ENCODE measurements at places on chromosomes 6 and 20.

DNA sequence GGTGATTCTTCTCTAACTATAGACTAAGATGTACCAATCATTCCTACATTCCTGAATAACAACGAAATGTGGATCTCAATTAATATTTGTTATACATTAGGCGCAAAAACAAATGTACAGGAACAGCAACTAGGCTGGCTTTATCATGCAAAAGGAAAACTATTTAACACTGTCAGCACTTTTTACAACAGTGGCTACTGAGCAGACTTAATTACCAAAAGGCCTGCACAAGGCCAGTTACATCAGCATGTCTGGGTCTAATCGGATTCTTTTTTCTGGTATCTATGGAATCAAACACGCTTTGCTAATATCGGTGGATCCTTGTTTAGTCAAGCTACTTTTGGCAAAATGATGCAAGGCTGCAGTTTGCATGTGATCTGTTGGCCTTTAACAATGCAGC, 176.5 kb downstream of the UBE3D start:
- no peak for DNase-seq

GRCh38 chr6:105785066-105785811, 300.9 kb upstream of the PRDM1 start:
- DNase-seq: no peak

DNA sequence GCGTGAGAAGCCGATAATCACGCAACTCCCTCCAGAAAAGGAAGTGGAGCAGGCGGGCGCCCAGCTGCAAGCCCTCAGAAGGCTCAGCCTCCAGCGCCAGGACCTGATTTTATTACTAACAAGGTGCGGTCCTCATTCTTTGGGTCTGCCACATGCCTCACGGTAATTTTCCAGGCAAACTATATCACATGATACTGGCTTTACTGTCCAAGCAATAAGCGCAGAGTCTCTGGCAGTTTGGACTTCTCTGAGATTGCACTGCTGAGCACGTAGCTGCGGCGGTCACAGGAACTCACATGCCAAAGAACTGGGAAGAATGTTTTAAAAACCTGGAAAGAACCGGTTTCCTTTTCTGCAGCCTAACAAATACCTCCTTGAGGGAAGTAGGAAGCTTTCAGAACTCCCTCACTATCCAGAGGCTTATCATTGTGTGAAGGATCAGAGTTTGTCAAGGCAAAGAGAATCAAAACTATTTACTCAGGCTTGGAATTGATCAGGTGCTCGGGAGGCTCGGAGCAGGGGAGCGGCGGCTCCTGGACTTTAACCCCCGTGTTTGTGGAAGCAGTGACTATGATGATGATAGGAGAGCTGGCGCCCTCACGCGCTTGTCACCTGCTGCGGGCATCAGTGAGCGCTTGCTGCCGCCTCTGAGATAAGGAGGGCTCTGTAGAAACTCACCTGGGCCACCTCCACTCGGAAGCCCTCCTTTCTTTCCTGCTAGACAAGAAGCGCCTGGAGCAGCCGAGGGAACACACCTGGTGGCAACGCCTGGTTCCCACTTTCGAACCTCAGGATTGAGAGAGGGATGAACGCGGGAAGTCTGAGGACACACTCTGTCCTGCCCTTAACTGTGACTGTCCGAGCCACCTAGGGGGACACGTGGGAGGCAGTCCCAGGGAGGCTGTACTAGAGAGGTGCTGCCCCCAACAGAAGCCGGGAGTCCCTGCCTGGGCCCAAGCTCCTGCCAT, 27.2 kb upstream of the SYNJ2 start:
- DNase-seq: no peak

- DNase-seq: no peak
Observed at GRCh38 chr6:110558575-110558974, 82.2 kb upstream of the SLC22A16 start.

DNA sequence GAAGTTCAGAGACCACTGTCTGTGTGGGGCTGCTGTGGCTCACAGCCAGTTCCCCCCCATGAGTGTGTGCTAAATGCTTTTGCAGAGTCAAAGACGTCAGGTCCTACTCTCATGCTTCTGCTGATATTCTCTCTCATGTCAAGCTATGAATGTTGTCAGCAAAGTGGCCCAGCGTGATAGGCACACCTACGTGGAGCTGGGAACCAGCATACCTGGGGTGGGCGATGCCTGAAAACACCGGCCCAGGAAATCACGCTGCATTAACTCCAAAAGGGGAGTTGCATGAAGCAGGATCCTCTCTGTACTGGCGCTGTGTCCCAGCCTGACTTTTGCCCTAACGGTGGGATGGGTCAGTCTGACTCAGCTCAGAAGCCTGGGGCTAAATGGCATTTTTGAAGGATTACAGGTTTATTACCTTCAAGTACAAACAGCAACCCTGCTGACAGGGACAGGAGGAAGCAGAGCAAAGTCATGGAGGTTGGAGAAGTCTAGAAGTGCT, 9.0 kb upstream of the MRPS10 start:
- DNase-seq: no peak

- DNase-seq: no peak
Observed at GRCh38 chr6:24229696-24230405, 103.8 kb downstream of the NRSN1 start.

- DNase-seq: no peak
Observed at GRCh38 chr20:23241416-23241815, 109.2 kb upstream of the NXT1 start.

DNA sequence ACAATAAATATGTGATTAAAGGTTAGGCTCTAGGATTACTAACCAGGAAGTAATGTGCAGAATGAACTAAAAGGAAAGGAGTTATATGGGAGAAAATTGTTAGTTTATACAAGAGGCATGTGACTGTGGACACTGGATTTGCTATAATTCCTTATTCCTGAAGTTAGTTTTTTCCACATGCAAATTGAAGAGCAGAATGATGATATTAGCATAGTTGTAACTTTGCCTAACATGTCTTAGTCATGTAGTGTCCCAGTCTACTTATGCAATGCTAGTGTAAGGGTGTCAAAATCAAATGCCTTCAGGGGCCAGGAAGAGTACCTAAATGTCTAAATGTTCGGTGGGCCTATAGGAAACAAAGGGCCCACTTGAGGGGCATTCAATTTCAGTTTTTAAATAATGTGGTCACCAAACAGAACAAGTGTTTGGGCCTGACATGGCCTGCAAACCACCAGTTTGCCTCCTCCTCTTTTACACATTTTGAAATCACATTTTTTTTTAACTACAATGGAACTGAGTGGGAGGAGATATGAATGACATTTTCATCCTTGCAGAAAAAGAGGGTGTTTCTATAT, 28.0 kb upstream of the CEP85L start:
- DNase-seq: no peak

GRCh38 chr20:34514897-34515483, 1.2 kb upstream of the DYNLRB1 start:
- no peak for DNase-seq

DNA sequence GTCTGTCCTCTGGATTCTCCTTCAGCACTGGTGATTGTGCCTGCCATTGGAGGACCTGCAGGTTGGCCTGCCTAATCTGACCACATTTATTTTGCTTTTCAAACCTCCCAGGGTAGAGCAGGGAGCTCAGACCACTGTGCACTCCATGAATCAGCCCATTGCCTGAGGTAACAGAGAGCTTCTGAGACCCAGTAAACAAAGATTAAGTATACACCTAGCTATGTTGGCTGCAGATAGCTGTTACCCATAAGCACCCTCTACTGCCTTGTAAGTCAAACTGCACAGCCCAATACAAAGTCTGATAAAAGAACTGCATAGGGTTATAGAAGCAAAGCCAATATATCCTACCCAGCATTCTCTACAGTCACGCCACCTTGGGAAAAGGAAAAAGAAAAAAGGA, 338.7 kb downstream of the HTR1B start:
- no peak for DNase-seq

DNA sequence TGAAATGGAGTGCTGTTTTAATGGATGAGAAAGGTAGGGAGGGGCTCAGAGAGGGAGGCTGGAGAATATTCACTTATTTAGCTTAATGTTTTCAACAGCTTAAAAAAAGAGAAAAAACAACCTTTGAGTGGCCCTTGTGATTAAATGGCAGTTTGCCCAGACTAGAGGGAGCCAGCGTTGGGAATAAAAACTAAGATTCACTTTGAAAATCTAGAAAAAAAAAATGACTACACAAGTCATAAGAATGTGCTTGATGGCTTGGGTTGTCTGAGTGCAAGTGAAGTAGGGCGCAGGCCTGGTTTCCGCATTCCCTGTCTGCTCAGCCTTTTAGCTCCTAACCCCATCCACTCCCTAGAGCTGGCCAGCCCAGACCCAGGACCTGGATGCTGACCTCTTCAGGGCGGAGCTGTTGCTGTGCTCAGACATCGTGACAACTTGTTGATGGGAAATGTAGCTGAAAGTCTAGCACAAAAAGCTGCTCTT, 28.9 kb downstream of the UTRN start:
- DNase-seq: no peak

DNA sequence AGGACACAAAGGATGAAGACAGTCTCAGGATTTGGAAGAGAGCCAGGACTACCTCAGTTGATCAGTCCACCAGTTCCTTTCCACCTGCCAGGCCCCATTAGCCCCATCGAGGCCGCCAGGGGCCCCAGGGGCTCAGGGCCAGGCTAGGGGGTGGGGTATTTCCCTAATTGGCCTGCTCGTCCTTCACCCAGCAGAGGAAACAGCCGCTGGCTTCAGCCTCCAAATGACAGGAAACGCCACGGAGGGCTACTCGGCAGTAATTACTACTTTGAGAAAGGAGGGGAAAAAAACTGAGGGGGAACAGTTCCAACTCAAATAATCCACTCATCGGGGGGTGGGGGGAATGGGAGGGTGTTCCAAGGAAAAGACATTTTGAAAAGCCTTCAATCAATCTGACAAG, 42.7 kb downstream of the MAFB start:
- DNase-seq: no peak

- DNase-seq: no peak
Observed at GRCh38 chr6:57013521-57013926, 33.0 kb upstream of the KIAA1586 start.

DNA sequence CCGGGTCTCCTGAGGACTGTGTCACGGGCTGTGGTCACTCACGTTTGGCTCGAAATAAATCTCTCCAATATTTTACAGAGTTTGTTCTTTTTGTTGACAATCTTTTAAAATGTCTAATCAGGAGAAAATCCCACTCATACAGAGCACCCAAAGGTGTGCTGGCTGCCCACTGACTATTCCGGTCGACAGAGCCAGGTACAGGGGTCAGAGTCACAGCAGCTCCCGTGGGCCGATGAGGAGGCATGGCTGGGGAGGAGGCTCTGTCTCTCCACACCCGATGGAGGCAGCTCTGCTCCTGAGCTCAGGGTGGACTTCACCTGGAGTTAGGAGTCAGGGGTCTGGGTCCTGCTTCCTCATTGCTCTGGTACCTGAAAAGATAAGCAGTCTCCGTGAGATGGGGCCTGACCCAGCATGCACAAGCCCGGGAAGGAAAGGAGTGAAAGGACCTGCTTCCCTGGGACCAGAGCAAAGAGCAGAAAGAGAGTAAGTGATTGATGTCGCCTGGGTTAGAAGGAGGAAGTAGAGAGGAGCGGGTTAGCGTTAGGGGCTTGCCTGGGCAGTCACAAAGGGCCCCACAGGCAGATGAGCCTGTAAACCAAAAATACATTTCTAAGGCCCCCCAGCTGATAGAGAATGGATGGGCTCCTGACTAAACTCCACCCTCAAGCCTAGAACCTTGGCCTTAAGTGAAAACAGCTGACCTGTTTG, 53.5 kb upstream of the UNC93A start:
- DNase-seq: no peak

DNA sequence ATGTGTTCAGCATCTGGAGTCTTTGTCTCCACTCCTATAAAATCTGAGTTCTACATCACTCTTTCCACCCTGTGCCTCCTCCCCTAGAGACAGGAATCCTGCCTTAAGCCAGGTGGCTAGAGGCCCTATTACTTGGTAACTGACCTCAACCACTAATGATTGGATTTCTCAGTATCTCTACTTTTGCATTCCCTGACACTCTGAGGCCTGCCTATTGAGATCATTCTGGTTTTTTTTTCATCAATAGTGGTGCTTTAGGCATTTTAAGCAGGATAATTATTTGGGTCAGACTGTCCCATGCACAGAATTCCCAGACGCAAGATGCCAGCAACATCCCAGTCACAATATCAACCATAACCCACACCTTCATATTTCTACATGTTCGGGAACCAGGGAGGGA, 3.9 kb upstream of the GCM1 start:
- no peak for DNase-seq

- DNase-seq: no peak
Observed at GRCh38 chr6:107540465-107540857, 50.5 kb downstream of the SOBP start.

DNA sequence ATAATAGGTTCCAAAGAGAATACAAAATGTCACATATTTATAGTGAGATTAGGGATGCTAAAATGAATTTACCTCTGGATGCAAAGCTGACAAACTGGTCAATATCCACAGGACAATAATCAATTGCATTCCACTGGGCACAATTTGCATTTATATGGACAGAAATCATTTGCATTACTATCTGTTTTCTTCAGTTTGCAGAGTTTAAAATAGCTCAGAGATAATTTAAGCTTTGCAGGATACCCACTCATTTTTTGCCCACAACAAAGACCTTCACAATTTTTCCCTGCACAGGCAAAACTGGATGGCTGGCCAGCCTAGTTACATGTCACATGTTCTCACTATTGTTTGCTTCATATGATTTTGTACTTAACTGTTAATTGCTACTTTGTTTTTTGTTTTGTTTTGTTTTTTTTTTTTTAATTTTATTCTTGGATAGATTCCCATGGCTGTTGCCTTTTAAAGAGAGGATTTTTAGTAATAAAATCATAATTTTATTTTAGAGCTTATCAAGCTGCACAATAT, 483.5 kb downstream of the UTRN start:
- DNase-seq: no peak

GRCh38 chr20:37901654-37902503, 1.0 kb upstream of the VSTM2L start:
- DNase-seq: no peak

Data from stimulated activated CD4-positive, alpha-beta T cell treated with anti-CD3 and anti-CD28 coated beads, Interleukin-1b, Interleukin-23, amount 100 ng/mL, for 4 hours (primary cell).